GM04503 (cell line): ENCODE measurements at places on chromosomes 3 and 15.
A peak's percentile ranks its signal among the peaks of the same experiment; 100 is the strongest.

DNA sequence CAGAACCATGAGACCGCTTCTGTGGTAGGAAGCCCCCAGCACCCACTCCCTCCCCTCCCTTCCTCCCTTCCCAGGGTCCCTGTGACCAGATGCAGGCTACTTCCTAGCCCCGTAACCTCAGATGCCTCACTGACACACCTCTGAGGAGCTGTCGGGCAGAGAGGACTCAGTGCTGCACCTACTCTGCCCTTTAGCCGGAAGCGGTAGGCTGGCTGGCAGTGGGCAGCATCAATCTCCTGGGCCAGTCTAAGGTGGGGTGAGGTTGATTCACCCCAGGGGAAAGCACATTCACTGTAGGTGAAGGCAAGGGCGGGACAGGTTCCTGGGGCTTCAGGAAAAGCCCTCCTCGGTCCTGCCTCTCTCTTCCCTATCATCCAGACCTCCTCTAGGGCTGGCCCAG, 19.1 kb downstream of the CSRNP1 start:
- DNase-seq: no peak

DNA sequence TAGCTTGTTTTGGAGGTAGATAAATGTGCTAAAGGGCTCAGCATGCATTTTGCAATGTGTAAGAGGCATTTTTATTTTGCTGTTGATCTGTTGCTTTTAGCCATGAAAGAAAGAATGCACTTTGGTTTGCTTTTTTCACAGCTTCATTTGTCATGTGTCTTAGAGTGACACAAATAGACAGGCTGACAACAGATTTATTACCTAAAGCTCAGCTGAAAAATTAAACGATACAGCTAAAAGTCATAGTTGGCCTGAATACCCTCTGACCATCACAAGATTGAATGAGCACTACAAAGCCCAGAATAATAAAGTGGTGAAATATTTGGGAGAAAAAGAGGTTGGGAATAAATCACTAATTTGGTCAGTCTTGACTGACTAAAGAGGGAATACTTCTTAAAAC, 723.1 kb downstream of the CADM2 start:
- DNase-seq: no peak

DNA sequence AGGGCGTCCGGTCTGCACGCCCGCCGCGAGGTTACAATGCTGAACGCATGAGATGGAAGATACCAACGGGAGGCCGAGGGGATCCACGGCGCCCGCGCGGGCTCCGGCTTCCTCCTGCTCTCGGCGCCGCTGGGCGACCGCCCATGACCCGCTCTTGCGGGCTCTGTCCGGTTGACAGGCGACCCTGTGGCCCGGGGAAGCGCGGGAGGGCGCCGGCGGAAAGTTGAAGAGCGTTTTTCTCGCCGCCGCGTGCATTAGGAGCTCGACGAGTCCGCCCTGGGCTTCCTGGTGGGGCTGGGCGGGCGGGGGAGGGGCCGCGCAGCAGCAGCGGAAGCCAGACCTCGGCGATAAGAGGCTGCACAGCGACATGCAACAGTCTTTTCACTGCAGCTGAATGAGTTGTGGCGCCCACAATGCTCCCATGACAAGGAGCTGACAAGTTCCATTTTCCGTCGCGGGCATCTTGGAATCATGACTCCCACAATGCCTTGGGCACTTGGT, at the start of gene MBNL1:
Gene MBNL1 (plus strand): TSS at position 375 of the 501 bp plus-strand sequence. CDS start 31,265 bp downstream, outside the sequence.
- no peak for DNase-seq

DNA sequence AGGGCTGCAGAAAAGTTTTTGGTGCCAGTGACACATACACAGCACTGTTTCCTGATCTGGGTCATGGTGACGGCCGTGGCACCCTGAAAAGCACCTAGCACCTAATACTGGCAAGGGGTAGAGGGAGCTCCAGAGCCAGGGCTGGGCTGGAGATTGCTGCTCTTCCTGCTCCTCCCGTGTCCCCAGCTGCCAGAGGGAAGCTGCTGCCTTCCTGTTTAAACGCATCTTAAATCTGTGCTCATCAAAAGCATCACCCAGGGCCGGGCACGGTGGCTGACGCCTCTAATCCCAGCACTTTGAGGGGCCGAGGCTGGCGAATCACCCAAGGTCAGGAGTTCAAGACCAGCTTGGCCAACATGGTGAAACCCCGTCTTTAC, 156.7 kb upstream of the MEF2A start:
- DNase-seq: no peak

DNA sequence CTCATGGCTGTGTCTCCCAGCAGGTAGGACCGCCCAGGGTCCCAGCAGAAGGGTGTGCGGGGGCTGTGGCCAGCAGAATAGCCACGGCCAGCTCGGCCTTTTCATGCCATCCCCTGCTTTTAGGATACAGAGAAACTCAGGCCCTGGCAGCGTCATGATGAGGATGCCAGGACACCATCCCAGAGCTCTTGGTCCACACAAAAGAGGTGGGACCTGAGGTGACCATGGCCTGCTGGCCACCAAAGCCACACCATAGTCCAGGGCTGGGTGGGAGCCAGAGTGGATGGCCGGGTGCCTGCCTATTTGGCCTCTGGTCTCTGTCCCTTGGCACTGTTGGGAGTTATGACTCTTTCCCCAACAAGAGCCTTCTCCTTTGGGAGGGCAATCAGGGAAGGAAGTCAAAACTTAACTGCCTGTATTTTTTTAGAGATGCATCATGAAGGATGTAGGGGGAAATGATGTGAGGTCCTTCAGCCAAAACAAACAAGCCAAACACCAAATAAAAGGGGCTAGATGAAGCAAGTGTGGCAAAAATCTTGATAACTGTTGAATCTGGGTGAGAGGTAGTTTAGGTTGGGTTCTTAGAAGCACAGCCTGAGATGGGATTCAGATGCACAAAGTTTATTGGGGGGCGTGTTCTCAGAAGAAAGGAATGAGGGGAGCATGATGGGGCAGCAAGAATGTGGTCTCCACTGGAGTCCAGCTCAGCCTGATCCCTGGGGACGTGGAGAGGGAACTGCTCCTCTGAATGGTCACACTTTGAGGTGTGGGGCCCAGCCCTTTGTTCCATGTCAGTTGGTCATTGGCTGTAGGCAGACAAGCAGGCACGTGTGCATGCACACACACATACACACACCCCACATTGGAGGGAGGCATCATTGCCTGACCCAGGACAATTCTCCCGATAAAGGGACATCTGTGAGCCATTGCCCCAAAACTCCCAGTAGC, 33.2 kb downstream of the SMAD6 start:
- no peak for DNase-seq

GRCh38 chr3:37386627-37387230, 212.3 kb upstream of the LRRFIP2 start:
- DNase-seq: peak; percentile 22

DNA sequence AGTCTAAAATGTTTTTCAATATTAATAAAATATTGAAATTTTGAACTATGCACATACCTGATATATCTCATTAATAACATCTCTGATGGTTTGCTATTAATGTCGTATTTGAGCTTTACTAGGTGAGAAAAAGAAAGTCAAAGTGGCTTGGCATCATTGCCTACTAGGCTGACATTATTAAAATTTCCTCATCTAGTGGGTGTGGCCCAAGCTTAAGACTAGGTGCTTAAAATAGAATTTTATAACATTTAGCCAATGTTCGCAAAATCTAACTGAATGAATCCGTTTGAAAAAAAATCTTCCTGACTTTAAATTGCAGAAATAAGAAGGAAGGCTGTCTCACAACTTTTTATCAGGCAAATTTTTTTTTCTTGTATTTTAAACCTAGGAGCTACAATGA, 46.1 kb downstream of the ABI3BP start:
- DNase-seq: no peak

DNA sequence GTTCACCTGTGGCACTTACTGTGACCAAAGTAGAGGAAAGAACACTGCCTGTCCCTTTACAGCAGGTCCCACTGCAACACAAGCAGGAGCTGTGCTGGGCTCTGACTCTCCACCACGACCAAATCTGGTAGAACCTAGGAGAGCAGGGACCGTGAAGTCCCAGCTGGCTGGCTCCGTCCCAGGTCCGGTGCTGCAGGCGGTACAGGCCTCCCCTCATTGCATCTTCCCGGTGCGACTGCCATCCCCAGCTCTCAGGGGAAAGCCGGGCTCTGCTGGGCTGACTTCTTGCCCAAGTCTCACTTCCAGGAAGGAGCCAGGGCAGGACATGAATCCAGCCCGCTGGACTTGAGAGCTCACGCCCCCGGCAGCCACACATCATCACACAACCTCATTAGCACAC, 33.8 kb downstream of the RGMA start:
- DNase-seq: no peak

GRCh38 chr3:55654123-55654760, 167.1 kb upstream of the WNT5A start:
- DNase-seq: no peak

GRCh38 chr3:158100681-158101080, 5.5 kb downstream of the SHOX2 start:
- no peak for DNase-seq

- no peak for DNase-seq
Measured at GRCh38 chr15:52158084-52158765, 33.0 kb downstream of the GNB5 start.
